ENCODE measurements at places on chromosomes 2 and 18. TPM values are rescaled to one million over a fixed set of nuclear protein-coding genes. Genes with fewer than 3 reads are reported as not detected.
A peak's percentile ranks its signal among the peaks of the same experiment; 100 is the strongest.

The ASB18 gene
- total RNA-seq, result not detected

The COL4A3 gene
- 0.76 TPM for total RNA-seq

The MYO5B gene
- total RNA-seq, result 29.6 TPM

The ARHGAP15 gene
- total RNA-seq, result 2.6 TPM

The LYPD6 gene
- 0.96 TPM for total RNA-seq

The TRIP12 gene
- total RNA-seq, result 150 TPM

The SLC23A3 gene
- total RNA-seq, result 0.64 TPM

The FSHR gene
- total RNA-seq, result not detected

The ANKRD36C gene
- total RNA-seq, result 9.6 TPM

The SERPINB12 gene
- total RNA-seq, result 0.60 TPM

The GAL3ST2 gene
- not detected for total RNA-seq

The GRP gene
- not detected for total RNA-seq

The BOLL gene
- not detected for total RNA-seq

The UGT1A5 gene
- 0.68 TPM for total RNA-seq

The ABCG5 gene
- not detected for total RNA-seq

The CELF4 gene
- total RNA-seq, result not detected

- ATAC-seq, result no peak
These were observed 161.4 kb downstream of the UXS1 start for GRCh38 chr2:106032676-106033075.

GRCh38 chr2:143801561-143801960 lies 672.3 kb downstream of the ARHGAP15 start:
- ATAC-seq, result no peak

DNA sequence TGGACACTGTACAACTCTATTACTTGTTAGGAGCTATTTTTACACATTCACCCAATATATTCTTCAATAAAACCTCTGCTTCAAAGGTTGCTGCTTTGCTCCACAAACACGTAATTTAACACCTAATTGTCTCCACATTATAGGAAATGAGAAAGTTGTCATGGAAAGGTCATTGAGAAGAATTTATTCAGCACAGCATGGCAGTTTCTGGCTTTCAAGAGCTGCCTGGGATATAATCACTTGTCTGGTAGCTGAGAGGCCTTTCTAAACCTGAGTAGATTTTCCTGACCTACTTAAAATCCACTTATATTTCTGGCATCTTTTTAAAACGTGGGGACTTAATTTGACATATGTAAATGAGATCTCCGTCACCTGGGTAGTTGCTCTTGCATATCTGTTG lies 216.1 kb downstream of the ZNF804A start:
- ATAC-seq, result no peak

DNA sequence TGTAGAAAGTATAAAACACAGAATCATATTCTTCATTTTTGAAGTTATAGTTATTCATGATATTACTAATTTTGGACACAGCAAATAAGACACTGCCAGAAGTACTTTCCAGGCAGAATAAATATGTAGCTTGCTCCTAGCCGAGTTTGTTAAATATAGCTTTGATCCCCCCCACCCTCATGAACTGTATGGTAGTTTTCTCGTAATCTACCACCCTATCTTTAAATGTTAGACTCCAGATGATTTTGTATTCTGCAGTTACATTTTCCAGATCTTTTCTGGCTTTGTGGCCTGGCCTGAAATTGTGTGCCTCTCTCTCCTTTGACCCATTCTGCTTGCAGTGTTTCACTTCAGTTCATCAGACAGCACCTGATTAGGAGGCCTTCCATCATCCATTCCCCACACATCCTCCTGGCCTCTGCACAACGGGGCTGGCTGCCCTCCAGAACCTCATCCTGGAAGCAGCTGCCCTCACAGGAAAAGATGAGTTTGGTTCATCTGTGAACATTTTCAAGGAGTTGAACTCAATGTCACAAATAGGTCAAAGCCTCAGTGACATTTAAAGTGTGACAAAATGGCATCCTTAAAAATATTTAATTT lies 4.7 kb upstream of the KCNJ3 start:
- no peak for ATAC-seq

DNA sequence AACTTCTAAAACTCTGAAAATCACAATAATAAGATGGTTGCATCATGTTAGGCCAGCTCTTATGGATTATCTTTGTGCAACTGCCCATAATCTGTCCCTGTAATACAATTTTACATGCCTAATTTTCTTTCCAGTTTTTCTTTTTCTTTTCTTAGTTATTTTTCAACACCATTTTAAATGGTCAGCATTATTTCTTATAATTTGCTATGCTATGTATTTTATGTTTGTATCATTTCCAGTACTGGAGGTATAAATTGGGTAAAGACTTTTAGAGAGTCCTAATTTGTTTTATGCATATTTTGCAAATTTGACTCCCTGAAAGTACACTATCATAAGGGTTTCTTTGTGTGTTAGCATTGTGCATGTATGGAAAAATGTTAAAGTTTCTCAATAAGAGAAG lies 333.0 kb downstream of the CCDC178 start:
- ATAC-seq, result no peak

DNA sequence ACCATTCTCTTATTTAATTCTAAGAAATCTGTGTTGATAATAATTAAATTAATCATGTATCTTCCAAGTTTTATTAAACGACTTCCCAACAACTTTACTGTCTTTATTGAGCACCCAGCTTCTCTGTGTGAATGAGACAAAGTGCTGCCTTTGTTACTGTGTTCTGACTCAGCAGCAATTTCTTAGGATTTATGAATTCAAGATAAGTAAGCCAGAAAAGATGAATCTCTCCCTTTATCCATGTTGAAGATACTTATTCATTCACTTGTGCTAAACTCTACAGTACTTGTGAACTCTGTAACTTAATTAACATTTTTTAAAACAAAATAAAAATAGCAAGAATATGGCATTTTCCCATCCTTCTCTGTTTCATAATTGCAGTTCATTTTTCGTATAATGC lies 1403.3 kb upstream of the DDX18 start:
- no peak for ATAC-seq

- ATAC-seq, result peak; percentile 48
These were observed 117.9 kb upstream of the PELI1 start for GRCh38 chr2:64262071-64262470.

DNA sequence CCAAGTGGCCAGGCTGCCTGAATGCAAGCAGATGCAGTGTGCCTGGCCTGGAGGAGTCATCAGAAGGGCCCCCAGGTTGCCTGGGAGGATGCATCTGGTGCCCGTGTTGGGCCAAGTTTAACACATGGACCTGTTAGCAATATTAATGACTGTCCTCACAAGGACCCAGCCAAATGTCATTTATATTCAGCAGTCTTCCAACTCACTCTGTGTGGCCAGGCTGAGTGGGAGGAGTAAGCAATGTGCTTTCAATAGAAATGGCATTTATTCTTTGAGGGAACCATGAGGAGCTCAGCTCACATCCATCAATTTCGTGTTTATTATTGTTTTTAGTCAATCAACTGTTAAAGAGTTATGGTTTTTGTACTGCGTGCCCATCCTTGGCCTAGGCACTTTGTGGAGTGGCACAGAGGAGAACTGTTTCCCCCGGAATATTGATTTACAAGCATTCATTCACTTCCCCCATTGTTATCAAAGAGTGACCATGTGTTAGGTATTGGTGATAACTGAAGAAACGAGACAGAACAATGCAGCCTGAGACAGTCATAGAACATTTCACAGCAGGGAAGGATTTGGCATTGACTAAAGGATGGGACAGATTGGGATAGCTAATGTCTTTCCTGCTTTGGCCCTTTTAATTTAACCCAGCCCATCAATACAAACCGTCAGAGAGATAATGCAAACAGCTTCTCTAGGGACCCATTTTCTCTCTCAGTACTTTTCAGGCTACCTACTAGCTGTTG lies 725.2 kb downstream of the TSN start:
- no peak for ATAC-seq

DNA sequence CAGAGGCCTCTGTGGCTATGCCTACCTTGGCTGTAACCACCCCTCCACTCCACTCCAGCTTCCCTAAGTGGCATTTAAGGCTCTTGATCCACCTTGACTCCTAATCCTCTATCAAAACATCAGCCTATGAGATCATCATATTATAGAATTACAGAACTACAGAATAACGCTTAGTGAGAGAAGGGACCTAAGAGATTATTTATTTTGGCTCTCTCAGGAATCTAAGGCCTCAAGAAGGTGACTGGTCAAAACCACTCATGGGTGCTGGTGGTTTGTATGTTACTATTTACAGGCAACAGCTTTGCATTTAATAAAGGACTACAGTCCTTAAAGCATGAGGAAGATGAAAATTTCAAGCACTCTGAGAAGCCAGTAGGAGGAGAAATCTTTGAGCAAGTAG lies 118.8 kb downstream of the FSHR start:
- no peak for ATAC-seq

- ATAC-seq, result no peak
These were observed 4.1 kb upstream of the RMP24 start for GRCh38 chr18:35968278-35968880.

GRCh38 chr2:230706053-230706521 lies 6.6 kb upstream of the CAB39 start:
- peak; percentile 84 for ATAC-seq

- ATAC-seq, result no peak
These were observed 108.8 kb upstream of the ITGB6 start for GRCh38 chr2:160308915-160309314.

DNA sequence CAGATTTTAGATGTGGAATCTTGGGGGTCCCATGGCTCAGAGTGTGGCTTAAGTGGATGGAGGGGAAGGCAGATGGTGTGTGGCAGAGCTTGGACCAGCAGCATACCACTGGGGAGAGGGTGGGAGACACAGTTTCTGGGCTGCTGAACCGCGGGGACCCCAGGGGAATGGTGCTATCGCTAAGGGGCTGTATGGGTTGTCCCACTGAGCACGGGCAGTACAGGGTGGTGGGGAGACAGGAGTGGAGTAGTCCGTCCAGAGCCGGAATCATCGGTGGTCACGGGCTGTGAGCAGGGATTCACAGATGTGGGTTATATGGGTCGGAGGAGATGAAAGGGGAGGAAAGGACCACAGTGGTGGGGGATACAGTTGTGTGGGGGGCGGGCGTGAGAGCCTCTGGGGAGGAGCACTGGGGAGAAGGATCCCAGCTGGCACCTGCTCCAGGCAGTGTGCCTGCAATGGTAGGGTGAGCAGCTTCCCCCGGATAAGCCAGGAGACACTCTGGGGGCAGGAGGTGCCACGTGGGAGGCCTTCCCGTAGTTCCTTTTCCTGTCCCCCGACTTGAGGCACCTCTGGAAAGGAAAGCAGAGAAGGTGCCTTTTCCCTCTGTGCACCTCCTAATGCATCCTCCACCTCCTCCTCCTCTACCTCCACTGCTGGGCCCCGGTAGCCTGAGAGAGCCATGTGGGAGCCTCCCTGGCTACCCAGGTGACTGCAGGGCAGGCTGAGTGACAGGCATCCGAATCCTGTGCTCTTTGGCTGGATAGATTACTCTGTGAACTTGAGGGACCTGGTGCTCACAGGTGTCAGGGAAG lies 24.9 kb downstream of the IGFBP5 start:
- ATAC-seq, result no peak

- no peak for ATAC-seq
These were observed 414.6 kb downstream of the DLGAP1 start for GRCh38 chr18:4040391-4041092.

- ATAC-seq, result no peak
These were observed 317.2 kb downstream of the CPS1 start for GRCh38 chr2:210873631-210874030.

GRCh38 chr2:109386004-109386695 lies 227.6 kb downstream of the SEPTIN10 start:
- ATAC-seq, result no peak

DNA sequence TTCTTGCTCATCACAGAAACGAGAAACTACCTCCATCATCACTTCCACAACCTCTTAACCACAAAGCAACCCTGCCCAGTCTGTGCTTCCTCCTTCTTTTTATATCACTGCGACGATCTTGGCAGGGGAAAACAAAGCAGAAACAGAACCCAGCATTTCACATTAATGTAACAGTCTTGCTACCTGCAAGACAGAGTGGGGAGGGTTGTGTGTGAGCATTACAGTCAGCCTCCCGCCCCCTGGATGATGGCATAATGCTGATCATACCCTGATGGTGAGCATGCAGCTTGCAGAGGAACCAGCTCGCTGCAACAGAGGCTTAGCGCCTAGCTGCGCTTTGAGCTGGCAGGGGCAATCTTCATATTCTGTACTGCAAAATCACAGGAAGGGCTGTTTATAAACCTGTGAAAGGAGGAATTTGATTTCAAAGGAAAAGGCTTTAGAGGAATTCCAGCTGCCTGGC lies 376.1 kb downstream of the IRS1 start:
- no peak for ATAC-seq

- peak; percentile 62 for ATAC-seq
These were observed 79.5 kb downstream of the UPP2 start for GRCh38 chr2:158181171-158181570.

DNA sequence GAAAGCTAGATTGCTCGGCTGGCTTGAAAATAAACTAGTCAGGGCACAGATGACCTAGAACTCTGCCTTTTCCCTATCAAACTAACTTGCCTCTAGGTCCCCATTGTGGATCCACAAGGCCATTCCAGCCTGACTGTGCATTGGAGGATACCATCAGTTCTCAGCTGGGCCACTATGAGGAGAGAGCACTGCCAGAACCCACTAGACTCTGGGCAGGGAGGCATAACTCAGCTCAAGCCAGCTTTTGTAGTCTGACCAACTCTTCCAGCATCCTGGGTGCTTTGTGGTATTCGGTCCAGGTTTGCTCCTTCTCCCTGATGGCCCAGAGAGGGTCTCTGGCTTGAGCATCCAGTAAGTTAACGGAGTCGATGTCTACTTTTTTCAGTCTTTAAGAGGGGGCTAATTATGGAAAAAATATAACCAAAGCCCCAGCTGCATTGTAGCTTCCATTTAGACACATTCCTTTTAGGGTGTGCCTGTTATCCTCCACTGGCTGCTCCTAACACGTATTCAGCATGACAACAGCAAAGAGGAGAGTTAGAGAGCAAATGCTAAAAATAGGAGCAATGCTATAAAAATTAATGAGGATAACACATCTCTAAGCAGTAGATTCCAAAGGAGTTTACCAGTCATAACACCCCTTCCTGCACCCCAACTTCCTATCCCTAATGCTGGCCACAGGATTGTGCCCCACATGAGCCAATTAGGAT lies 15.2 kb downstream of the GKN2 start:
- ATAC-seq, result no peak

DNA sequence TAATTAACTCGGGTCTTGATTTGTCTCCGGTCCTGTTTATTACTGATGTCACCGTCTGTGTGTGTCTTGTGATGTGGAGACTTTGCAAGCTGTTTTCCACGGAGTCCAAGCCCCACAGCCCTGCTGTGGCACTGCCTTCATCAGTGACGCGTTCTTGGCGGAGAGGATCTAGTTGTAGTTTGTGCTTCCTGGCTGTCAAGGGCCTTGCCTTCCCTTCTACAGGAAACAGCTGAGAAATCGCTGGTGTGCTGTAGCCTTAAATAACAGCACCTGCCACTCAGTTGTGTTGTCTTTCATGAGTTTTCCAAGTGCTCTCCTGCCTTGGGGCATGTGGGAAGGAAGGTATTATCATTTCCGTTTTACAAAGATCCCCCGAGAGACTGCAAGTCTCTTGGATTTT lies 26.3 kb downstream of the CTIF start:
- ATAC-seq, result no peak

- ATAC-seq, result no peak
These were observed 63.9 kb downstream of the STK39 start for GRCh38 chr2:168183308-168183997.
